DMS 273 treated with DMSO at 0.1 percent for 48 hours (cell line): ENCODE measurements at places on chromosomes 11 and 22.

- DNase-seq = peak; percentile 3
These were observed at the start of gene TRIM5 for GRCh38 chr11:5684646-5685362. TSS of gene TRIM5 (minus strand) at chr11:5685074. CDS start at chr11:5680177, 4,897 bp downstream.

DNA sequence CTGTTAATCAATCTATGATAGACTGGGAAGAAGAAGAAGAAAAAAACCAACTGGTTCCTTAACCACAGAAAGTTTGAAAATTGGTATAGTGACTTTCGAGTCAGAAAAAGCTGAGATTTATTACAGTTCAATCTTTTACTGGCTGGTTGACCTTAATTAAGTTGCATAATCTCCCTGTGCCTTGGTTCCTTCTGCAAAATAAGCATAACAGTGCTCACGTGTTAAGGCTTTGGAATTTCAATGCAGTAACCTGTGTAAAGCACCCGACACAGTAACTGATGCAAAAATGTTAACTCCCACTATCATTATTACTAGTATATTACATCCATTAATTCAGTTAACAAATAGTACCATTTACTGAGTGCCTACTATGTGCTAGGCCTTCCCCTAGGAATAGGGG is 22.6 kb upstream of the E2F8 start:
- DNase-seq = no peak

DNA sequence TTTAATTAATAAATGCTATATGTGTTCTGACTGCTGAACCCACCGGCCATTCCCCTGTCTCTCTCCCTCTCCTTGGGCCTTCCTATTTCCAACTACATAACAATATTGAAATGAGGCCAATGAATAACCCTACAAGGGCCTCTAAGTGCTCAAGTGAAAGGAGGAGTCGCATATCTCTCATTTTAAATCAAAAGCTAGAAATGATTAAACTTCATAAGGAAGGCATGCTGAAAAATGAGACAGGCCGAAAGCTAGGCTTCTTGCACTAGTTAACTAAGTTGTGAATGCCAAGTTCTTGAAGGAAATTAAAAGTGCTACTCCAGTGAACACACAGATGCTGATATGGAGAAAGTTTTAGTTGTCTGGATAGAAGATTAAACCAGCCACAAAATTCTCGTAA is 109.2 kb downstream of the TSPAN18 start:
- DNase-seq = no peak

DNA sequence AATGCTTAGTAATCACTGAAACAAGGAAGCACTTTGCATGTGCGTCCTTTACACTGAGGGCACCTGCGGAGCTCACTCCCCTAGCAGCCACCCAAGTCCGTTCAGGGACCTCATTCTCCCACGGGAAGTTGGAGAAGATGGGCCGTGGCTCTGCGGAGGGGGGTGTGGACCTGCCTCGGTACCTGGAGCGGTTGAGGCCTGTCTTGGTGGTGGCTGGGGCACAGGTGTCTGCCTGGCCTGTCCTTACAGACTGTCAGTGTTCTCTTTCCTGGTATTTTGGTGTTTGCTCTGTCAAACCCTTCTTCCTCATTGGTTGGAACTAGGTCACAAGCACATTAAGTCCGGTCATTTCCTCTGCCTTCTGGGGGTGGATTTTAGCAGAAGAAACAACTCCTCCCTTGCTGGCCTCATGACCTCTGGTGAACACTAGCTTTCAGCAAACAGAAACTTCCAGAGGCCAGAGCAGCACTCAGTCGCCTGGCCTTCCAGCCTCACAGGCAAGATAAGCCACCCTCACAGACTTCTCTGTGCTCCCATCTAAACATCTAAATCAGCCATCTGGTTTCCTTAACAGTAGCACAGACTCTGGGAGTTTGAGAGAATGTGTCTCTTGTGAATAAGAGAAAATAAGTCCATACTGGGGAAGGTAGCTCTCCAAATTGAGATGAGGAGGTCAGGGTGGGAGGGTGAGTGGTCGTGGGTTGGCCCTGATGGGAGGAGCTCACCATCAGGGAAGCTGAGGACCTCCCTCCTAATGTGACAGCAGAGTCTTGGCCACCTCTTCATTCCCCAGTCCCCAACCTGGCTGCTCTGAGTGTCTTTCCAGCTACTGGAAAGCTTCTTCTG is 8.6 kb downstream of the SNAP29 start:
- DNase-seq = no peak

- DNase-seq = no peak
These were observed 62.5 kb upstream of the SORL1 start for GRCh38 chr11:121389651-121390050.

DNA sequence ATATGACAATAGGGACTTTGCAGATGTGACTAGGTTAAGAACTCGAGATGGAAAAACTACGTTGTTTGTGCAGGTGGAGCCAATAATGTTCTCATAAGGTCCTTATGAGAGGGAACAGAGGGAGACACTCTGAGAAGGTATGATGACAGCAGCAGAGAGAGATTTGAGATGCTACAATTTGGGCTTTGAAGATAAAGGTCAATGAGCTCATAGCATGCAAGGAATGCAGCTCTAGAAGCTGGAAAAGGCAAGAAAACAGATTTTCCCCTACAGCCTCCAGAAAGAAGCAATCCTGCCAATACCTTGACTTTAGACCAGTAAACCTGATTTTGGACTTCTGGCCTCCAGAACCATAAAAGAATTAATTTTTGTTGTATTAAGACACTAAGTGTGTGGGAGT is 21.1 kb downstream of the FAM76B start:
- DNase-seq = no peak

DNA sequence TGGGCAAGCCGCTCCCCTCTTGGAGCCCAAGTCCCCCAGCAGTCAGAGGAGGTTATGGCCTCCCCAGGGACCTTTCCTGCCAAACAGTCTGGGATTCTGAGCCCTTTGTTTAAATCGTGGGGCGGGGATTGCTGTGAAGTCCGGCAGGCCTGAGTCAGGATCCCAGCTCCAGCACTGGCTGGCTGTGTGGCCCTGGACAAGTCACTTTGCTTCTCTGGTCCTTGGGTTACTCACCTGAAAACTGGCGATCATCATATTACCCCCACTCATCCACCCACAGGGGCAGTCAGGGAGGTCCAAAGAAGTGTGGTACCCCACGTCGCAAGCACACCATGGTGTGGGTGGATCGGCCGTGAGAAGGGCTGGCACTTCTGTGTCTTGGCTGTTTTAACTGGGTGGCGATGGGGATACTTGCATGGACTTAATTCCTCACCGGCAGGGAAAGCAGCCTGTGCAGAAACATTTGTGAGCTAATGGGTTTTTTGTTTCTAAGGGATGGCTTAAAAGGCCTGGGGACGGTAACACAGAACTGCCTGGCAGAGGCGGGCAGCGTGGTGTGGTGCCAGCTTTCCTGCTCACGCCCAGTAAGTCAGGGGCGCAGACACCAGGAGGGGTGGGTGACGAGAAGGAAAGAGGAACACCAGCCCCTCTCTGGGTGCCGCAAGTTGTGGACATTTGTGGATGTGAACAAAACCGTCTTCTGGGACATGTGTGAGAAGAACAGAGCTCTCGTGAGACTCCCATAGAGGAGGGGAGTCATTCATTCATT is 31.6 kb upstream of the PRR5 start:
- DNase-seq = no peak

- no peak for DNase-seq
These were observed 9.1 kb downstream of the FLRT1 start for GRCh38 chr11:64044730-64045393.

- DNase-seq = no peak
These were observed 4.1 kb downstream of the SBF2 start for GRCh38 chr11:10289765-10290380.

DNA sequence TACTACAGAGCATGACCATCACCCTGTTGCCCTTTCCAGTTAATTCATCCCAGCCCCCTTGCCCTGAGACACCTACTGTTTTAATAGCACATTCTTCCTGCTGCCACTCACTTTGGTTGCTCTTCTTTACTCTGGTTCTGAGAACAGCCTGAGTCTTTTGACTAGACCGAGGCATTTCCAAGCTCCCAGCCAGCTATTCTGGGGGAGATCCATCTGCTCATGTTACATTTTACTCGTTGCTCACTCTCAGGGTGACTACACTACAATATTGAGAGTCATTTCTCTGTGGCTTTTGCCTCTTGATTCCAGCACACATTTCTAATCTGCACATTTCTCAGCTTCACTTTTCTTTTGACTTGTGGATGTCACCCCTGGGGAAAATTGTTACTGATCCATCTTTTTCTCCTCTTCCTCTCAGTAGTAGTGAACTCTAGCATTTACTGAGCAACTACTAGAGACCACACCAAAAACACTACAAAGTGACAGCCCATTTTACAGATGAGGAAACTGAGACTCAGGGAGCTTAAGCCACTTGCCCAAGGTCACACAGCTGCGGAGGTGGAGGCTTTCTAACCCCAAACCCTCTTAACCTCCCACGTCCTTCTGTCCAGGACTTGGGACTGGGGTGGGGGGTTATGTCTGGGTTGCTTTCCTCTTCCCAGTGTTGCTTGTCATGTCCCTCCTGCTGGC is 117.8 kb downstream of the C11orf91 start:
- no peak for DNase-seq

DNA sequence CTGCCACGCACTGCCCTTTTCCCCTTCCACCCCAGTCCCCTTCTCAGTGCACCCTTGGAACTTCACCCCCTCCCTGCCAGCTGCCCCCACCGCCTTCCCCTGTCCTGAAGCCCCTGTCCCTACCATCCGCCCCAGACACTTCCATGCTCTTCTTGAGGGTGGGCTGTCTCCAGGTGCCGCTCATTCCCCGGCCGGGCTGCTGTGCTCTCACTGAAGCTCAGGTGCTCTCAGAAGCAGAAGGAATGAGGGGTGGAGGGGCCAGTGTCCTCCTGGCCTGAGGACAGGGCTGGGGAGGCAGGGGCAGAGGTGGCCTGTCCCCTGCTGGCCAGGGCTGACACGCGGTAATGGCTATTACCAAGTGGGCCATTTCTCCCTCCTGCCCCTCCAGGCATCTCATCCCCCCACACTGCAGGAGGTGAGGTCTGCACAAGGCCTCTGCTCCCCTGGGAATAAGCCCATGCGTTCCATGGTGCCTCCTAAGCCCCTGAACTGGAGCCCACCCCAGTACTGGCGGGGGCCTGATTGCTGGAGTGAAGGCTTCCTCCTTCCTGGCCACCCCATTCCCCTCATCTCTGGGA is 6.6 kb upstream of the BID start:
- DNase-seq = no peak

GRCh38 chr11:64207256-64208085 is 950 bp downstream of the FERMT3 start:
- DNase-seq = no peak
